RWPE1 (cell line): ENCODE measurements at places on chromosomes 13 and 19.

DNA sequence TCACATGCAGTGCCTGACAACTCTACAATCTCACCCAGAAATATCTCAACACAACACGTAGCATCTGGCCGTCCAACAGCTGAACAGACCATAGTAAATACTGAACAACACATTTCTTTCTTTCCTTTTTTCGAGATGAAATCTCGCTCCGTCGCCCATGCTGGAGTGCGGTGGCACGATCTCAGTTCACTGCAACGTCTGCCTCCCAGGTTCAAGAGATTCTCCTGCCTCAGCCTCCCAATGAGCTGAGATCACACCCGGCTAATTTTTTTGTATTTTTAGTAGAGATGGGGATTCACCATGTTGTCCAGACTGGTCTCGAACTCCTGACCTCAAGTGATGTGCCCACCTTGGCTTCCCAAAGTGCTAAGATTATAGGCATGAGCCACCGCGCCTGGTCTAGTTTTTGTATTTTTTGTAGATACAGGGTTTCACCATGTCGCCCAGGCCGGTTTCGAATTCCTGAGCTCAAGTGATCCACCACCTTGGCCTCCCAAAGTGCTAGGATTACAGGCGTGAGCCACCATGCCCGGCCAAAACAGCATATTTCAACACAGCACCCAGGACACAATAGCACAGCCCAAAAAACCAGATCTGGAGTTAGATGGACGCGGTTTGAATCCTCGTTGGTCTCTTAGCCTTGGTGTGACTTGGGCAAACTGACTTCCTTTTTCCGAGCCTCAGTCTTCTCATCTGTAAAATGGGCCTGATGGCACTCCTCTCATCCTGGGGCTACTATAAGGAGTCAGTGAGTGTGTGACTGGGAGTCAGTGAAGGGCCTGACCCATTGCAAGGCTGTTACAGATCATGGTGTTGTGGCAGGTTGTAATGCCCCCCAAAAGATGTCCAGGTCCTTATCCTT, 22.6 kb downstream of the CYP2A6 start:
- DNase-seq, result no peak

- DNase-seq, result peak; percentile 82
Observed at GRCh38 chr19:5048091-5048726, 79.3 kb downstream of the KDM4B start.

DNA sequence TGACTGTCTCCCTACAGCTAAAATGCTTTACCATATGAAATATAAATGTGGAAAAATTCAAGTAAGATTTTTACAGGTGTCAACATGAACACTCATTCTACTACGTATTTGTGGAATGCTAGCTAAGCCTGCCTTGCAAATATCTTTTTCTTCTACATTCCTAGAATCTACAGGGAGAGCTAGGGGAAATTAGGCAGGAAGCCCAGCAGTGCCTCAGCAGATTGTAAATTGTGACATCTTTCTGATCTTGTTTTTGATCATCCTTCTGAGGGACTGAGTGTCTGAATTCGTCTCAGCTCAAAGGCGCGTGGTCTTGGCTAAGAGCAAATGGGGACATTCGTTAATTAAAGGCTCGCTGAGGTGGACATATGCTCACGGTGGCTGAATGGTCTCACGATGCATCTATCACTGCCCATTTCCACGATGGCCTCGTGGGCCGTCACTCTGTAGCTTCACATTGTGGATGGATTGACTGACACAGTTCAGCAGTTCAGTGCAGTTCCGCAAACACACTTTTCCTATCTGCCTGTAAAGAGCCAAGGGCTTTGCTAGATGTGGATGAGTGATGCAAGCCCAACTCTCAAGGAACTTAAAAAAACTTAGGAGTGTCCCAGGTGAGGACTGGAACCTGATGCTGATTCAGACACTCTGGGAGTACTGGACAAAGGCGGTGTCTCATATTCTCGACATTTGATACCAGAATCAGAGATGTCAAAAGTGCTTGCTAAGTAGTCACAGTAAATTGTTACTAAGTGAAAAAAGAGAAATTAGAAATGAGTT, 562.5 kb downstream of the EFNB2 start:
- DNase-seq, result no peak

DNA sequence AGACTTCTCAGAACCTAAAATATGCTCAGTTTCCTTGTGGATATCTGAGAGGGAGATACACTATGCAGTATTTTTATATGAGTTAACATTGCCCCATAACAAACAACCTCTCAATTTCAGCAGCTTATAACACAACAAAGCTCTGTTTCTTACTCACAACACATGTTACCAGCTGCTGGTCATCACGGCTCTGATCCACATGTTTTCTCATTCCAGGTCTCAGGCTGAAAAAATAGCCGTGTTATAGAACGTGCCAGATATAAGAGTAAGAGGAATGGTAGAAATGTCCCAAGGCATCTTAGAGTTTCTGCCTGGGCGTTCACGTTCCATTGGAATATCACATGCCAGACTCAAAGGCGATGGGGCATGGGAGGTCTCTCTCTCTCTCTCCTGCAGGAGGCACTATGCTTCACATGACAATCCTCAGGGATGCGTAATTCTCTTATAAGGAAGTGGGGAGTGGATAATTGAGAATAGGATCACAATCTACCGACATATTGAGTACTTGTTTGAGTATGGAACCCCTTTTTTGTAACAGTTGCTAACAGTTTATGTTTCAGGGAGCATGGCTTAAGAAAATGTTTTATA, 246.6 kb downstream of the NHLRC3 start:
- no peak for DNase-seq

GRCh38 chr13:42181381-42181953, 90.5 kb upstream of the AKAP11 start:
- no peak for DNase-seq

DNA sequence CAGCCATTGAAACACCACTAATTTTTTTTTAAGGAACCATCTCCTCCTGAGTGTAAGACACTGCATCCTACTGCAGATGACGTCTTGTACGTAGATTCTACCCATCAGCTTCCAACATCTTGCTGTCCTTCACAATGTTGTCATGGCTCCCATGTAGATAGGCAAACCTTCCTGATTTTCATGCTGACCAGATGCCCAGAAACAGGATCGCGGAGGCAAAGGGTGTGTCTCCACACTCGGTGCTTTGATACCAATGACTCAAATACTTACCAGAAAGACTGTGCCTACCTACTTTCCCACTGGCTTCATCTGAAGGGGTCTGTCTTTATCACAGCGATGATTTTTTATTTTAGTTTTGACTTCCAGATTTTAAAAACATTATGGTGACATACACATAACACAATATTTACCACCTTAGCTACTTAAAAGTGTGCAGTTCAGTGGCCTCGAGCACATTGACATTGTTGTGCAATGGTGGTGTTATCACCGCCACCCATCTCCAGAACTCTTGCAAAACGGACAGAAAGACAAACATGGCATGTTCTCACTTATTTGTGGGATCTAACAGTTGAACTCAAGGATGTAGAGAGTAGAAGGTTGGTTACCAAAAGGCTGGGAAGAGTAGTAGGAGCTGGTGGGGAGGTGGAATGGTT, 94.0 kb upstream of the PEG3 start:
- DNase-seq, result no peak

- no peak for DNase-seq
Observed at GRCh38 chr13:26735677-26736076, 24.9 kb downstream of the GPR12 start.

GRCh38 chr19:9757544-9758501, 10.7 kb downstream of the ZNF846 start:
- no peak for DNase-seq

GRCh38 chr13:32897296-32897695, 118.9 kb upstream of the KL start:
- no peak for DNase-seq

DNA sequence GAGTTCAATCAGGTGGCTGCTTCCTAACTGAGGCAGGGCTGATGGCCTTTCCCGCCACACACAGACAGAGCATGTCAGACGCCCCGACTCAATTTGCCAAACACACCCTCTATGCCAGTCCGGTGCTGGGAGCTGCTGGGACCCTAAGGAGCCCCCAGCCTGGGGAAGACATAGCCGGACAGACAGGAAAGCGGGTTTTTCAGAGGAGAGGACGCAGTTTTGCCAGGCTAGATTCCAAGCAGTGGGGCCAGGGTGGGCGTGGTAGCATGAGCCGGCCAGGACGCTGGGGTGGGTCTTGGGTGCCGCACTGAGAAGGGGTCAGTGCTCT, 19.8 kb downstream of the MAST3 start:
- DNase-seq, result no peak

DNA sequence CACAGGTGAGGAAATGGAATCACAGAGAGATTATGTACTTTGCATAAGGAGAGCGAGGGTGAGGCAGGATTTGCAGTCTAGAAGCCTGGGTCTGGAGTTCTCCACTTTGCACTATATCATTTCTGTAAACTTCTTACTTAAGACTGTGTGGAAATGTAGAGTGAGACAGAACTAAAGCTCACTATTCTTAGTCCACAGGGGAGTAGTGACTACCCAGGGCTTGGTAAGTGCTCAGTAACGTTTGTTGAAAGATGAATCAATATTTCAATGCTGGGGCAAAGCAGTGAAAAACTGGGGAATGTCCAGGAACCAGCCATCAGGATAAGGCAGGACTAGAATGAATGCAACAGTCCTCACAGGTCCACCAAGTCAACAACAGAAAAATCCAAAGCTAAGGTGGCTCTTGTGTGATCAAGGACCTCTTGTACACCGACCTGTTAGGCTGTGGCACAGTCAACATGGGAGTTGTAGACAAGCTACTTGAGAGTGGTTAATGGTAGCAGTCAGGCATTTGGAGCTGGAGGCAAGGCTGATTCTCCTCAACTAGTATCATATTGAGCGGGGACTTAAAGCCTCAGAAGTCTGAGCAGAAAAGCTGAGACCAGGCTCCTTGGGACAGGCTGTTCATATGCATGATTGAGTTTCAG, 929 bp upstream of the TNFSF13B start:
- no peak for DNase-seq

DNA sequence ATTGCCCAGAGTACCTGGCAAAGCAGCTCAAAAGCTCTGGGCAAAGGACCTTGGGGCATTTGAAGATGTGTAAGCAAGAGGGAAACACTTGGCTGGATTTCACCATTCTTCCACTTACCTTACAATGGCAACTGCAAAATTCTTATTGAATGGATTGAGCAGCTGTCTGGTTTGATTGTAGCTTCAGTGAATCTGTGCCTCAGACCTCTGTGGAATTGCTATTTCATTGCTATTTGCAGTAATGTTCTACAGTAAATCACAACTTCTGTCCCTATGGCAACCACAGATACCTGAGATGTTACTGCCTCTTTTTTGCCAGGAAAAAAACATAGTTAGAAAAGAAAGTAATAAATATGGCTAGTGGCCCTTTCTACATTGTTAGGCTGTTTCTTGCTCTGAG, 519.5 kb downstream of the SUCLA2 start:
- DNase-seq, result no peak

- DNase-seq, result no peak
Observed at GRCh38 chr19:55491546-55492360, 3.5 kb downstream of the SSC5D start.

DNA sequence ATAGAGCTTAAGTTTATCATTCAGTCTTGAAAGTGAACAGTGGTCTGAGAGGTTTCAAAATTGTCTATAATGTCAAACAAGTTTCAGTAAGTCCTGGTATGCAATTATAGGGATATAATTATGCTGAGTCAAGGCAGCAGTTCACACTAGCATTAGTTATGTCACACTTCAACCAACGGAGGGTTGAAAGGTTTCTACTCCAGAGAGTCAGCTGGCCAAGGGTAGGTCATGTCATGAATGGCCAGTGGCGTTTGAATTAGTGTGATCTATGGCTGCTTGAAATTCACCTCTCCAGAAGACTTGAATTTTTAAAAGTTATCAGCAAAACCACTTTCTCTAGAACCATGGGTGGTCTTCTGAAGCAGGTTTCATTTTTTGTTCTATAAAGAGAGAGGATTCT, 108.6 kb downstream of the TNFRSF19 start:
- DNase-seq, result no peak

DNA sequence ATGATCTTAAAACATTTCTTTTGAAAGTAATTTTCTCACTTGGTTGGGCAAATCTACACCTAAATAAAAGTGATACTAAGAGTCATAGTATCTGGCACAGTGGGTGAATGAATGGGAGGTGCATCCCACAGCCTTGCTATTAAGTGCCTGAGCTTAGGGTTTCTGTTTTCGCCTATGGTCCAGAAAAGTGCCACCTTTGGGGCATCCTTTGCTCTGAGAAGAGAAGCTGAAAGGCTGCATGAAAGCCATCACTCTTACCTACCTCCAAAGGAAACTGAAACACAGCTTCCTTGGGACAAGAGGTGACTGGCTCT, 55.6 kb upstream of the AKAP11 start:
- DNase-seq, result no peak

DNA sequence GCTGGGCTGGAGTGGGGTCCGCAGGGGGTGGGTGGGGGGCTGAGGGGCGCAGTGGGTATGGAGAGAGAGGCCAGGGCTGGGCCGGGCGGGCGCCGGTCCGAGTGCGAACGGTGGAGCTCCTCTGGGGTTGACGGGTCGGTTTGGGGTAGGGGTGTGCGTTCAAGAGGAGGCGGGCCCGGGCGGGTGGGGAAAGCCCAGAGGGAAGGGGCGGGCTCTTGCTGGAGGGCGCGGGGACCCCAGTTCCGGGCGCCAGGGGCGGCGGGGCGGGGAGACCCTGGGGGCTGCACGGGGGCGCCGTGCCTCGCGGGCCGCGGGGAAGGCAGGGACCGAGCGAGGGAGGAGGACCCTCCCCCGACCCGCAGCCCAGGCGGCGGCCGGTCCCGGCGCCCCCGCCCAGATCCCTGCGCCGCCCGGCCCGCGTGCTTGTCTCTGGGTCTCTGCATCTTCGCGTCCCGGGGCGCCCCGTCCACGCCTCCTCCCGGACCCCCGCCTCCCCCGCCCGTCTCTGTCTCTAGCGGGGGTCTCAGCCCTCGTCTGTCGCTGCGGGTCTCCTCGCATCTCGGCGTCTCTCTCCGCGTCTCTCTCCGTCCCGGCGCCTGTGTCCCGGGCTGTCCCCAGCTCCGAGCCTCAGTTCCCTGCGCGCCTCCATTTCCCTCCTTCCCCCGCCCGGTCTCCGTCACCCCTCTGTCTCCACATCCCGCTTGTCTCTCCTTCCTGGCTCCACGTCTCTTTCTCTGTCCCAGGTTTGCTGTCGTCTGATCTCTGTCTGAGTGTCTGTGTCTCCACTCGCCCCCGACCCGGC, 8.3 kb upstream of the SHISA7 start:
- no peak for DNase-seq

- no peak for DNase-seq
Observed at GRCh38 chr13:20193162-20193906, 596 bp upstream of the GJB2 start.

GRCh38 chr19:7989071-7989575, 16.3 kb downstream of the ELAVL1 start:
- DNase-seq, result peak; percentile 76
